Left lobe of liver (tissue), 2 donors: ENCODE measurements at places on chromosomes 5 and 9.

DNA sequence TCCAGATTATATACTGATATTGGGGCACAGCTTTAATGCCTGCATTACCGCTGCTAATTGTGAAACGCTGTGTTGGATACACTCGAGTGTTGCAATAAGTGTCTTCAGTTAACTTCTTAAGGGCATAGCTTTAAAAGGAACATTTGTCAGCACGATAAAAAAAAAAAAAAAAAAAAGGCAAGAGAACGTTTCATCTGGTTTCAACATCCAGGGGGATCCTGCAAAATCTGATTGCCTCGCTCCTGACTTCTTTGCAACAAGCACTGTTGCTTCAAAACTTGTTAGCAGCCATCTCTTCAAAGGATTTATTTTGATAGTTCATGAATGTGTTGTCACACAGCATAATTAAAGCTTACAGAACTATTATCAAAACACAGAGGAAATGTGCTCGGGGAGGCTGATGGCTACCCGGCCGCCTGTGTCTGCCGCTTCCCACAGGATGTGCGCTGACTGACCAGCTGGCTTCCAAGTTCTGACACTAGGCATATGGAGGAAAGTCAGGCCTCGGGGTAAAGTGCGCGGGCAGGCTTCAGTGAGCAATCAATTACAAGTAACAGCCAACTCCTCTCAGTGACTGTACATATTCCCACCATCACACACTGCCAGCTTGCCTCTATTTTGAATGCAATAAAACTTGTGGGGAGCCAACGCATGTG, 77.7 kb downstream of the EBF1 start:
- no peak for DNase-seq

- no peak for DNase-seq
These were observed 8.6 kb upstream of the SMIM23 start for GRCh38 chr5:171776770-171777759.

DNA sequence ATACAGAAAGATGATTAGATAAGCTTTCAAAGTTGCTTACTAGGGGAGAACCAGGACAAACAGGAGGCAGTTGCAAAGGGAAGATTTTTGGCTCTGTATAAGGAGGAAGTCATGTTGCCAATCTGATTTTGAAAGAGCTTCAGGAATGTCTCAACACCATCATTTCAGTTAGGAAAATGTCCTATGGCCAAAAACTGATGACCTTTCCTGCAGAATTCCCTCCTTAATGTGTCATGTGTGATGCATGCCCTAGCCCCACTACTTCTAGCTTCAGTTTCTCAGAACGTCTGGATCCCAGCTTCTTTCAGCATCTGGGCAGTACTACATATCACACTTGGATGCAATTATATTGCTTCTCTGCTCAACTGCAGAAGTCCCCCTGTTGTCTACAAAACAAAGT, 211.5 kb upstream of the NREP start:
- no peak for DNase-seq

GRCh38 chr9:135471791-135472640, 7.6 kb upstream of the PPP1R26 start:
- DNase-seq, result no peak

DNA sequence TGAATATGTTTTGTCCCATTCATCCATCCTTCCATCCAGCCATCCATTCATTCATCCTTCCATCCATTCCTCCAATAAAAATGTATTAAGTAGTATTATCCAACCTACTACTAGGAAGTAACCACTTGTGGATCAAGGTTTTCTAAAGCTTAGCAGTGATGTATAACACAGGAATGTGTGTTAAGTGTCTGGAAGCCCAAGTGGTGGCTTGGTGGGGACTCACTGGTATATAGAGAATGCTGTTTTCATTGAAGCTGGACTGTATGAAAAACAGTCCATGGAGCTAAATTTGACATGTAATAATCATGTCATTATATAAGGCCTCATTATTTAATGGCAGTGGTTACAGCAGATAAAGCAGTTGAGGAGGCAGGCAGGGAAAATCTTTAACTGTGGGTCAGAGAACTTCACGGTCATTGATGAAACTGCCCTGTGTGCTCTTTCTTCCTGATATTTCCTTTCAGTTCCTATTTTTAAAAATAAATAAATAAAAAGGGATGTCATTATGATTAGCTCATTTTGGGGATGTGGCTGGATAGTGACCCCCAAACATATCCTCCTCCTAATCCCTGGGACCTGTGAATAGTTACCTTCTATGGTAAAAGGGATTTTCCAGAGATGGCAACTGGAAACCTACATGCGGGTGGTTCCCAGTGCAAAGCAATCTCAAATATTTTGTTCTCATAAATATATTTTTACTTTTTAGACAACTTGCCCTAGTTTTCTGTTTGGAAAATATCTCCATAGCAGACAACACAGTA, 82.3 kb downstream of the DAPK1 start:
- DNase-seq, result no peak

- no peak for DNase-seq
These were observed 73.0 kb downstream of the C9orf85 start for GRCh38 chr9:71984403-71984802.

- no peak for DNase-seq
These were observed 103.5 kb upstream of the IQGAP2 start for GRCh38 chr5:76299592-76299991.

GRCh38 chr5:178305801-178306200, 73.2 kb upstream of the PHYKPL start:
- no peak for DNase-seq

GRCh38 chr5:148425808-148426207, 42.0 kb downstream of the FBXO38 start:
- no peak for DNase-seq

DNA sequence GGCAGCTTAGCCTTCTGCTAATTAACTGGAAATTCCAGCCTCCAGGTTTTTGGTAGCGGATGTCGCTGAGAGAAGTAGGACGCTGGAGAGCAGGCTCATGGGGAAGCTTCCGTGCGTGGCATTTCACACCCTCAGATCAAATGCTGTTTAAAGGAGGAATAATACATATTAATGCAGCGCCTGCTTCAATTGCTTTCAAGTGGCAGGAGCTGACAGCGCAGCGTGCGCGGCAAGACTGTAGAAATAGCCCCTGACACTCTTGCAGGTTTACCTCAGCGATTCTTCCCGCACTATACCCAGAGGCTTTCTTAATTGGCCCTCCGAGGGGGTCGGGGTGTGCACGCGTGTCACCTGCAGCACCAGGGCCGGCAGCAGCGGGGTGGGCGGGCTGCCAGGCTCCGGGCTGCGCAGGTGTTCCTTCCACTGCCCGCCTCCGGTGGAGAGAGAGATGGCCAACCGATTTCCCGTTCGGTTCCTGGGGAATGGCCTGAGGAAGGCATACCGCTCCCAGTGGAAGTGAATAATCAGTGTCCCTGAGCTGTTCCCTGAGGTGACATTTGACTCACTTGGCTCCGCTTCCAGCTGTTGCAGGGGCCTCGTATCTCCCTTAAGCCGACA, 427.9 kb downstream of the KCTD16 start:
- no peak for DNase-seq

- no peak for DNase-seq
These were observed 524 bp downstream of the CYFIP2 start for GRCh38 chr5:157266286-157267007.

GRCh38 chr5:97422678-97423077, 239.6 kb upstream of the RIOK2 start:
- no peak for DNase-seq

GRCh38 chr9:111068383-111068730, 30.1 kb upstream of the LPAR1 start:
- no peak for DNase-seq

DNA sequence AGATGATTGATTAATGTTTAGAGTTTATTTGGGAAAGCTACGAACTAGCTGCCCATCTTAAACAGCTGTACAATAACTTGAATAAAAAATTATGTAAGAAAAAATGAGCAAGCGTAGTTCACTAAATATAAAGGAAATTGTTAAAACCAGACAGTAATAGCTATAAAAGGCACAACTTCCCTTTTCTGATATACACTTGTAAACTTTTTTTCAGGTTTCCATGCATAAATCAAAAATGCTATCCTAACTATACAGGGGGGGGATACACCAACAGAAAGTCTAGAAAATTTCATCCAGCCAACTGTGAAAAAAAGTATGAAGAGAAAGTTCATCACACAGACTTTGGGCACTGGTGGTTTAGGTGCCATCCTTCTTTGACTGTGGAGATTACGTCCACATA, 122.3 kb downstream of the NR3C1 start:
- DNase-seq, result no peak

GRCh38 chr5:156981481-156981880, 18.5 kb upstream of the TIMD4 start:
- DNase-seq, result no peak

- DNase-seq, result no peak
These were observed 31.7 kb upstream of the BASP1 start for GRCh38 chr5:17185773-17186172.

- no peak for DNase-seq
These were observed 44.0 kb upstream of the IER5L start for GRCh38 chr9:129221979-129222635.

- no peak for DNase-seq
These were observed 2202.2 kb upstream of the C9orf72 start for GRCh38 chr9:29775491-29775890.

- peak; percentile 11 for DNase-seq
These were observed 5.5 kb downstream of the PHF24 start for GRCh38 chr9:34963552-34963951.

DNA sequence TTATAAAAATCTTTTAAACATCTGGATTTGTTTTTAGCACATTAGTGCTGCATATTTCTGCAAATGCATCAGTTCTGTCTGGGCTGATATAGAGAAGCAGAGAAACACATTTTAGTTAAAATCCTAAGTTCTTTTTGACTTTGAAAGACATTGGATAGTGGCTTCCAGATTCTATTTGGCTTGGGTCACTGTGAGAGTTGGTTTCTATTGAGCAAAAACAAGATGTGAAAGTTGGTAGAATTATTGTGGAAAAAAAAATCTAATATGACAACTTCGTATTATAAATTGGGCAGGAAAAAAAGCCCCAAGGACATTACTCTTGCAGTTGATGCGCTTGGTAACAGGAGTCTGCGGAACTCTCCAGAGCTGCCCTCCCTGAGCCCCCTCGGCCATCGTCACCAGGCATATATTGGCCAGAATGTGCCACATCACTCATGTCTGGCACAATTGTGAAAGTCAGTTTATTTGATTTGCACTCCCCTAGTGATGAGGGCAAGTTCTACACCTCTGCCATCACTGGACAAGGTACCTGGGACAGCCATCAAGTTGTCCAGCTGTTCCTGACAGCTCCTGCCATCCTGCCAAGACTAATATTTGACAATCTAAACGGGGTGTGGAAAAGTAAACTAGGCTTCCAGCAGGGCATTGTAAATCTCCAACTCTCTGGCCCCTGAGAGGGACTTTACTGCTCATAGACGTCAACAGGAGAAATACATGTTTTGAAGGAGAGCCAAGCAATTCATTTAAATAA, 334.5 kb downstream of the TENT4A start:
- DNase-seq, result peak; percentile 76

- DNase-seq, result no peak
These were observed 254.4 kb downstream of the NDUFS4 start for GRCh38 chr5:53814819-53815218.

DNA sequence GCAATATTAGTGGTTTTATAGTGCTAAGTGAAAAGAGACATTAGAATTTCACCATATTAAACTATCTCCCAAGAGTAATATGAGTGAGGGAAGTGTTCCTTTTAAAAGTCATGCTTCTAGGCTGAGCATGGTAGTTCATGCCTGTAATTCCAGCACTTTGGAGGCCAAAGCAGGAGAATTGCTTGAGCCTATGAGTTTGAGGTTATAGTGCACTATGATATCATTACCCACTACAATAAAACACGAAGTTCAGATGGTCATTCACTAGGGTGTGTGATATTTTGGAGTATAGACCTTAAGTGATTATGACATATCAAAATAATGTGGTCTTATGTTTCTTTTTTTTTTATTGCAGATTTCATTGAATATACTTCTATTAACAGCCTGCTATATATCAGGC, 6.7 kb downstream of the KIF2A start:
- no peak for DNase-seq

GRCh38 chr5:90421136-90421535, 11.6 kb upstream of the CETN3 start:
- DNase-seq, result no peak

- no peak for DNase-seq
These were observed 247.7 kb upstream of the ANKRD55 start for GRCh38 chr5:56480705-56481427.

- DNase-seq, result no peak
These were observed 209.4 kb upstream of the TLE4 start for GRCh38 chr9:79362100-79363081.

- DNase-seq, result no peak
These were observed 9.6 kb upstream of the PAPPA start for GRCh38 chr9:116144038-116144437.

DNA sequence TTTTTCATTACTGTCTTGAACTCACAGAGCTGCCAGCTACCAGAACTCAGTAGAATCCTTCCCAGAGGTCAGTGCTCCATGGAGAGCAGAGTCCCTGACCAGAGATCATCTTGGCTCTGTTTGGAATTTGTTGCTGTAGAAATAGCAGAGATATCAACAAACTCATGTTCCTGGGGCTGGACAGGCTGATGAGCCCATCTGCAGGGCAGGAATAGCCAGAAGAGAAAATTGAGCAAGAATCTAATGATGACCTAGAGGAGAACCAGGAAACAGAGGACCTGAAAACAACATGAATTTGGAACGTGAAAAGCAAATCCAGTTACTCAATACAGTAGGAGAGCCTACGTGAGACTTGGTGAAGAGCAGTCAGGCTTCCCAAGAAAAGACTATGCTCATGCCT, 437.8 kb downstream of the PLK2 start:
- DNase-seq, result no peak

DNA sequence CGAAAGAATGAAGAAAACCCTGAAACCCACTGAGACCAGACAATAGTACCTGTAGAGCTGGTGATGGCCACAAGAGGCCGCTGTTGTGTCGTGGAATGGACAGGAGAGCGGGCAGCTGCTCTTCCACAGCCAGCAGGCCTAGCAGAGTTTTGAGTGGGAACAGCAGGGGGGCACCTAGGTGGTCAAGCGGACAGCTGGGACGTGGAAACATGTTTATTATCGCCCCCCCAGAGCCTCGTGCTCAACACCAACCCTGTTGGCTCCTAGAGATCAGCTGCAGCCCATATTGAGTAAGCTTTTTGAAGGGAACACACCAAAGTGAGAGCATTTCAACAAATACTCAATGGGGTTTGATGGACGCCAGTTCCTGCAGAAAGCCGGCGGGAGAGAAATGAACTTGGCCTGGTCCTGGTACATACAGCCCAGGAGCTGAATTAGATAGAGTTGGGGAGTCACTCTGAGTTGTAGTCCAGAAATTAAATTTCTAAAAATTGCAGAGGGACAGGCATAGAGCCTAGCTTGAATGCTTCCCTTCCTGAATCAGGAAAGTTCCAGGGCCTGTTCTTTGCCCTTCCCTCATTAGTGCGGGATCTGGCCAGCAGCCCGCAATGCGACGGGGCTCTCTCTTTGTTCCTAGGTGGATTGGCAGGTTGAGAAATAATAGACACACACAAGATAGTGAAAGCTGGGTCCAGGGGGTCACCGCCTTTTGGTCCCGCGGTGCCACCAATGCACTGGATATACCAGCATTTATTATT, 33.8 kb downstream of the MFAP3 start:
- peak; percentile 81 for DNase-seq

DNA sequence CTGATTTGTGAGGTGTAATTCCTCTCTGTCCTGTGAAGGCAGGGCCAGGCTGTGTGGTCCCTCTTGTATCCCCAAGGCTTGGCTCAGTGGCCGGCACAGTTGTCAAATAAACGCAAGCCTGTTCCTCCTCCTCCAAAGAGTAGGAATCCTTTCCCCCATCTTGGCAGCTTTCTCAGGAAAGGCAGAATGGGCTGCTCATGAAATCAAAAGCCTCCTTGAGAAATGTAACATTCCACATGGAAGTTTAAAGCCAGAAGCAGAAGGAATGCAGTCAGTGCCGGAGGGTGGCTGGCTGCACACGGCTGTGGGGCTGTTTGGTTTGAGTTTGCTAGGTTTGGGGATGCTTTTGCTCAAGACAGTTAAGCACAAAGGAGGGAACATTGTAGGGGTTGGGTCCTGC, 34.5 kb upstream of the MED10 start:
- no peak for DNase-seq
